ENCODE measurements at places on chromosomes 1 and 21.
A peak's percentile ranks its signal among the peaks of the same experiment; 100 is the strongest.

- no peak for DNase-seq
Measured at GRCh38 chr1:111795401-111795800, 39.7 kb downstream of the DDX20 start.

GRCh38 chr1:244860914-244861610 lies 3.3 kb downstream of the HNRNPU start:
- no peak for DNase-seq

- no peak for DNase-seq
Measured at GRCh38 chr1:38175121-38175520, 128.5 kb upstream of the POU3F1 start.

DNA sequence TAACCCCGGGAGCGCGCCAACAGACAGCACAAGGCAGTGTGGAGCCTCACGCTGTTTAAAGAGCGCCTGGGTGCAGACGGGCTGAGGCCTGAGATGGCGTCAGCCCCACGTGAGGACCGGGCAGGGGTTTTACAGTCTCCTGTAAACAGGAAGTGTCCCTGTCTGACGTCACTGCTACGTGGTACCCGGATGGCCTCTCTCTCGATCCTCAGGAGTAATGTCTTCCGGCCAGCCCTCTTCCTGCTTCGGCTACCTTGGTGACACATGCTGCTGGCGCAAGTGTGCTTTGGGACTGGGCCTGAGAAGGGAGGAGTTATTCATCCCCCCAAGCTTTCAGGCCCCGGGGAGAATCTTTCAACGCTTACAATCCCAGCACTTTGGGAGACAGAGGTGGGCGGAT lies 41.2 kb downstream of the CNST start:
- DNase-seq = no peak

GRCh38 chr1:98949621-98950020 lies 55.0 kb downstream of the PLPPR5 start:
- no peak for DNase-seq

DNA sequence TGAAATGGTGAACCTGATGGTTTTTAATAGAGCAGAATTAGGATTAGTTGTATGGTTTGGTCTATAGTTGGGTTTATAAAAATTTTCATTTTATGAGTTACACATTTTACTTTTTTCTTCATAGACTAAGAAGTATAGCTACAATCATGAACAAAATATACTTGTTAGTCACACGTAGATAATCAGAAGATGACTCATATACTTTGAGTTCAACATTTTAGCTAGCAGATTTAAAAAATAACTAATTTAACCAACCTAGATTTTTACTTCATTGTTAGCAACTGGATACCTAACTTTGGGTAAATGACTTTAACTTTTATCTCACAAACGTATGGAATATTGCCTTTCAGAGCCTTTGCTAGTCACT lies 27.9 kb downstream of the MORC3 start:
- peak; percentile 36 for DNase-seq

- DNase-seq = no peak
Measured at GRCh38 chr1:235766794-235767285, 99.9 kb downstream of the LYST start.

DNA sequence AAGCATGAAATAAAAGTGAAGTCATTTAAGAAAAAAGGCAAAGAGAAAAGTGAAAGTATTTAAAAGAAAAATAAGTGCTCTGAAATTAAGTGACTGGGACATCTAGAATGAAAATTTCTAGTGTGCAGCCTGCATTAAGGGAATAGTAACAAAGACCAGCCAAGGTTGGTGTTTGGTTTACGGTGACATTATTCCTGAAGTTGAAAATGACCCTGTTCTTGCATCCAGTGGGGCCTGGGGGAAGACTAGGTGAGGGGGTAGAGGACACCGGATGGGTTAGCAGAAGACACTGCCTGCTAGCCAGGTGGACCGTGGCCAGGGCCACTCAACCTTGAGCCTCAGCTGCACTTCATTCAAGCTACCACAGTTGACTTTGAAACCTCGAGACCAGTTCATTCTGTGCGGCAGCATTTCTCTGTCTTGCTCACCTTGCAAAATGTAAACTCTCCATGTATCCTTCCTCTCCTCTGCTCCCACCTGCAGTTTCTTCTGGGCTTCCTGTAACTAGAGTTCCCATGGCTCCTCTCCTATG lies 14.3 kb upstream of the KCNK1 start:
- DNase-seq = no peak
